ENCODE measurements at places on chromosomes 6 and 20.

- ATAC-seq = peak; percentile 15
Observed at GRCh38 chr6:116369964-116370759, 585 bp upstream of the DSE start.

GRCh38 chr20:47544240-47544639 lies 42.6 kb downstream of the NCOA3 start:
- peak; percentile 76 for ATAC-seq

- ATAC-seq = no peak
Observed at GRCh38 chr20:62409931-62410745, 3.1 kb upstream of the CABLES2 start.

- ATAC-seq = peak; percentile 57
Observed at GRCh38 chr20:62522748-62523396, 47.1 kb upstream of the GATA5 start.

GRCh38 chr6:168989421-168989820 lies 264.2 kb downstream of the THBS2 start:
- no peak for ATAC-seq

GRCh38 chr6:70412252-70413113 lies 825 bp upstream of the FAM135A start:
- peak; percentile 4 for ATAC-seq

Data from activated CD4-positive, CD25-positive, alpha-beta regulatory T cell treated with anti-CD3 and anti-CD28 coated beads, Interleukin-2, amount 50 U/mL, for 24 hours (primary cell).